ENCODE measurements at places on chromosomes 12 and 14. TPM values are rescaled to one million over a fixed set of nuclear protein-coding genes. Genes with fewer than 3 reads are reported as not detected.

NTS gene
- not detected for total RNA-seq

KIF5A gene
- total RNA-seq: 0.08 TPM

MYO1H gene
- 0.75 TPM for total RNA-seq

RHEBL1 gene
- total RNA-seq: 1.8 TPM

EXD2 gene
- total RNA-seq: 19.0 TPM

DNA sequence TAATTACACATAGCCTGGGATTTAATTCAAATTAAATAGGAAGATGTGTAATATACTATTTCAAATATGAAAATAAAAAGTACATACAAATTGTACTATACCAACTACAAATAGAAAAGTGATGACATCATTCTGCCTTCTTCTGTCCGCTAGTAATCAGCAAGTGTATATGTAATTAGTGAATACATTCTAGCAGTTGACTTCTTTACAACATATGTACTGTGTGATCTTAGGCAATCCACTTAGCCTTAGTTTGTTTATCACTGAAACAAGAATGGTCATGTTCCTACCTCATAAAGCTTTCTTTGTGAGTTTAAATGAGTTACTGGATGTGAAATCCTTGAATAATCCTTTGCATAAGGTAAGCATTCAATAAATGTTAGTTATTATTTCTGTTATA is 7.8 kb upstream of the LUM start:
- no peak for DNase-seq

GRCh38 chr14:20751963-20752562 is 6.4 kb downstream of the EDDM3A start:
- no peak for DNase-seq

GRCh38 chr12:14185427-14186192 is 179.9 kb upstream of the ATF7IP start:
- no peak for DNase-seq

DNA sequence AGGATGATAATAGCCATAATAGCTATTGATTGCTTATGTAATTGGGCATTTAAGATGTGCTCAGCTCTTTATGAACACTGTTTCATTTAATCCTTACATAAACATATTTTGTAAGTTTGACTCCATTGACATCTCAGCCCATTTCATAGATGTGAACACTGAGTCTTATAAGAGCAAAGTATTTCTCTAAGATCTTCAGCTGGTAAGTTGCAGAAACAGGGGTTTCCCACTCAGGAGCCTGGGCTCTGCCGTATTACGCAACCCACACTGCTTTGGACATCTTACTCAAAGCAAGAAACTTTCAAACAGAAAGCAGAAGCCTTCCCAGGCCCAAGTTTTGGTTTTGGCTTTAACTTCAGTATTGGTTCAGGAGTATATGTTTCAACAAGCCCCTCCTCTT is 705.1 kb downstream of the MED13L start:
- DNase-seq: no peak

GRCh38 chr14:57732463-57733285 is 133.2 kb downstream of the SLC35F4 start:
- DNase-seq: no peak

- no peak for DNase-seq
Observed at GRCh38 chr14:68666236-68666635, 126.6 kb downstream of the ZFP36L1 start.

- no peak for DNase-seq
Observed at GRCh38 chr14:60211153-60211552, 37.9 kb upstream of the PPM1A start.

GRCh38 chr12:105425254-105426174 is 95.0 kb downstream of the C12orf75 start:
- DNase-seq: no peak
